ENCODE measurements at places on chromosomes 12 and 14. TPM values are rescaled to one million over a fixed set of nuclear protein-coding genes. Genes with fewer than 3 reads are reported as not detected.
A peak's percentile ranks its signal among the peaks of the same experiment; 100 is the strongest.

- DNase-seq, result peak; percentile 95
Measured at GRCh38 chr14:104795781-104796686, 486 bp upstream of the AKT1 start.

- DNase-seq, result no peak
Measured at GRCh38 chr12:95266254-95266653, 48.6 kb downstream of the VEZT start.

- no peak for DNase-seq
Measured at GRCh38 chr14:22332686-22333421, 256.2 kb downstream of the DAD1 start.

DNA sequence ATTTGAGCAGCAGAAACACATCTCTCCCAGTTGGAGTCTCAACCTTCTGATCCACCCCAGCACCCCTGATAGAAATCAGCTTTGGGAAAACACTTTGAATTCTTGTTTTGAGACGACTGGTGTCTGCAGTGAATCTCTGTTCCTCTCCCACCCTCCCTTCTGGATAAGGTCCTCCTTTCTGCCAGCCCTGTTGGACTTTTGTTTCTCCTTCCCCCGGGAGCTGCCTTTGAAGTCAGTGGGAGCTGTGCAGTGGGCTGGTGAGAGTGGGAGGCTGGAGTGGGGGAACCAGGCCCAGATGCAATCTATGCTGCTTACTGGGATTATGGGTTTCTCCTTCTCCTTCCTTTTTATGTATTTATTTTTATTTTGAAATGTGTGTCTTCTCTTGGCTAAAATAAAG lies 49.0 kb downstream of the FLRT2 start:
- no peak for DNase-seq

- DNase-seq, result no peak
Measured at GRCh38 chr14:102898776-102899515, 23.5 kb upstream of the AMN start.

GRCh38 chr12:39620659-39621658 lies 1.4 kb upstream of the ABCD2 start:
- no peak for DNase-seq

DNA sequence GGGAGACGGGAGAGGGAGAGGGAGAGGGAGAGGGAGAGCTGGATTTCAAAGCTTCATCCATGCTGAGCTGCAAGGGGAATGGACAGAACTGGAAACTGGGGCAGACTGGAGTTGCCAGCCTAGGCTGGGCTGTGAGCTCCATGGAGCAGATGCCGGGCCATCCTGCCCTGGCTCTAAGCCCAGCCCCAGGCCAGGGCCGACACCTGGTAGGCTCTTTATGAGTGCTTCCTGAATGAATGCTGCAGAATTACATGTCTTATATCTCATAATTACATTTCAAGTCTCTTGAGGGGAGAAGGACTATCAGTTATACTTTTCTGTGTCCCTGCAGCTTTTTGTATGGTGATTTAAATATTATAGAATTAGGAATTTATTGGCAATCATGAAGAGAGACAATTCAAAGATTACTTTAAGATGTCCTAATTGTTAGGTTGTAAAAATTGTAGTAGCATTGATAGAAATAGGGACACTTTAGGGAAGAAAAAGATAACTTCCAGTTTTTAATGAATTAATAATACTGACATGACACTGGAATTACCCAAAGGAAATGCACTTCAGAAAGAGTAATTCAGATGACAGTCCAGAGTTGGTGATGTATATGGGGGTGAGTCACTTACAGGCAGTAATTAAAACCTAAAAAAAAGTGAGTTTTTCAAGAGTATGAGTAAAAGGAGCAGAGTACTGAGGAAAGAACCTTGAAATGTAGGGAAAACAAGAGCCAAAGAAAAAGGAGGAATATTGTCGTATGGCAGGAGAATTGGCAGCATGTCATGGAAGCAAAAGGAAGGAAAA lies 29.0 kb downstream of the SCYL2 start:
- no peak for DNase-seq

DNA sequence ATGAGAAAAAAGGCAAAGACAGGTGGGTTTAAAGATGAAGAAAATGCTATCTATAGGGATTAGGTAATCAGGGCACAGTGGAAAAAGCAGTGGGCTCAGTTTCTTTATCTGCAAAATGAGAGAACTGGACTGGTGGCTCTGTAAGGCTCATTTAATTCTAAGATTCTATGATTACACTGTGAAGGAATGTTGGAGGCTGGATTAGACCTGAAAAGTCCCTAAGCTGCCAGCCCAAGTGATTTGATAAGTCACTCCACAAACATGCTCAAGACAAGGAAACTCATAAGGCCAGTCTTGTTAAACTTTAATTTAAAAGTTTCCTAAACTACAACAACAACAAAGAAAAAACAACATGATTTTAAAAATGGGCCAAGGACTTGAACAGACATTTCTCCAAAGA lies 75.1 kb downstream of the DCAF5 start:
- no peak for DNase-seq

DNA sequence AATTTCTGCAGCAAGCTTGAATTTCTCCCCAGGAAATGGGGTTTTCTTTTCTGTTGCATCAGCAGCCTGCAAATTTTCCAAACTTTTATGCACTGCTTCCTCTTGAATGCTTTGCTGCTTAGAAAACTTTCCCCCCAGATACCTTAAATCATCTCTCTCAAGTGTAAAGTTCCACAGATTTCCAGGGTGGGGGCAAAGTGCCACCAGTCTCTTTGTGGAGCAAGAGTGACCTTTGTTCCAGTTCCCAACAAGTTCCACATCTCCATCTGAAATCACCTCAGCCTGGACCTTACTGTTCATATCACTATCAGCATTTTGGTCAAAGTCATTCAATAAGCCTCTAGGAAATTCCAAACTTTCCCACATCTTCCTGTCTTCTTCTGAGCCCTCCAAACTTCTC lies 241.6 kb upstream of the TMTC1 start:
- no peak for DNase-seq

DNA sequence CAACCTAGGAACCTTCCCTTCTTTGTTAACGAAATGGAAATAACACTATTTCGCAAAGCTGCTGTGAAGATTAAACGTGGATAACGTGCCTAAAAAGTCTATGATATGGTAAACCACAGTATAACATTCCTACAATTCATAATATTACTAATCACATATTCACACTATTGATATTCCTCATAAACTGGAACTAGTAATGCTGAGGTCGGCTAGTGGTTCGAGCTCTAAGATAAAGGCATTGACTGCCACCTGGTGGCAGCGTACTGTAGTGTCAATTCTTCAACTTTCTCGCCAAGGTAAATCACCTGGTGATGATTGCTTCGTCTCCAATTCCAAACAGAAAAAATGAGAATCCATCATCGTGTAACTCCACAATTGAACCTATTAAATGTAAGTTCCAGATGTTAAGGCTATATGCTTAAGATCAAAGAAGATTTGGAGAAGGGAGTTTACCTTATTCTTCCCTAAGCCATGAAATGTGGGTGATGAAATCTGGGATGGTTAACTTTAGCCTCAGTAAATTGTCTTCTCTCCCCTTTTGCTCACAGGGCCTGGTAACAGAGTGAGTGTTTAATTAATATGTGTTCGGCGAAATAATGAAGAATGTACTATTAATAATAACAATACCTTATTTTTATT lies 197.5 kb upstream of the TMEM132C start:
- no peak for DNase-seq

Gene PTGER2
- 1.6 TPM for total RNA-seq

Gene TRIM9
- 2.0 TPM for total RNA-seq

Gene KCNMB4
- total RNA-seq, result 5.3 TPM

Gene LGR5
- total RNA-seq, result not detected

Gene WNT1
- 0.34 TPM for total RNA-seq

Gene TBX3
- 33.5 TPM for total RNA-seq
